ENCODE measurements at places on chromosomes 13 and 19.

- DNase-seq, result no peak
Measured at GRCh38 chr13:43492745-43493144, 294.0 kb downstream of the ENOX1 start.

GRCh38 chr13:71801165-71801760, 65.7 kb downstream of the DACH1 start:
- DNase-seq, result no peak

GRCh38 chr13:106369858-106370257, 165.6 kb downstream of the EFNB2 start:
- no peak for DNase-seq

GRCh38 chr13:27012482-27013197, 159.0 kb downstream of the USP12 start:
- no peak for DNase-seq

DNA sequence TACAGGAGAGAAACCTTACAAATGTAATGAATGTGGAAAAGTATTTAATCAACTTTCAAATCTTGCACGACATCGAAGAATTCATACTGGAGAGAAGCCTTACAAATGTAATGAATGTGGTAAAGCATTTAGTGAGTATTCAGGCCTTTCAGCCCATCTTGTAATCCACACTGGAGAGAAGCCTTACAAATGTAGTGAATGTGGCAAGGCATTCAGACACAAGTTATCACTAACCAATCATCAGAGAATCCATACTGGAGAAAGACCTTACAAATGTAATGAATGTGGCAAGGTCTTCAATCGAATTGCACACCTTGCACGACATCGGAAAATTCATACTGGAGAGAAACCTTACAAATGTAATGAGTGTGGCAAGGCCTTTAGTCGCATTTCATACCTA, 13.6 kb upstream of the ZNF610 start:
- no peak for DNase-seq

DNA sequence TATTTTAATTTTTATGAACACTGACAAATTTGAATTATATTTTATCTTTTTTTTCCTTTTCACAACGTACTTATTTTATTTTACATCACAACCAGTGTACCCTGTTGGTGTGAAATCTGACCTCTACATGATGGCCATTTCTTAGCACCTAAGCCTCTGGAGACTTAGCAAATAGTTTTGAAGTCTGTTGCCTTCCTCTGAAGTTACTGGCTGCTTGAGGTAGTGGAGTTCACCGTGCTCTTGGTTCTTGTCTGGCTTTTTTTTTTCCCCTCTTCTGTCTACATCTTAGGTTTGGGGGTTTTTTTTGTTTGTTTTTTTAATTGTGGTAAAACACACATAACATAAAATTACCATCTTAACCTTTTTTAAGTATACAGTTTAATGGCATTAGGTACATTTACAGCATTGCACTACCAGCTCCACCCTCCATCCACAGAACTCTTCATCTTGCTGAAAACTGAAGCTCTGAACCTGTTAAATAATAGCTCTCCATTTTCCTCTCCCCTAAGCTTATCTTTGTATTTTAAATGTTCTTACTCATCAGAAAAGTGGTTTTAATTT, 94.1 kb upstream of the MLNR start:
- no peak for DNase-seq

DNA sequence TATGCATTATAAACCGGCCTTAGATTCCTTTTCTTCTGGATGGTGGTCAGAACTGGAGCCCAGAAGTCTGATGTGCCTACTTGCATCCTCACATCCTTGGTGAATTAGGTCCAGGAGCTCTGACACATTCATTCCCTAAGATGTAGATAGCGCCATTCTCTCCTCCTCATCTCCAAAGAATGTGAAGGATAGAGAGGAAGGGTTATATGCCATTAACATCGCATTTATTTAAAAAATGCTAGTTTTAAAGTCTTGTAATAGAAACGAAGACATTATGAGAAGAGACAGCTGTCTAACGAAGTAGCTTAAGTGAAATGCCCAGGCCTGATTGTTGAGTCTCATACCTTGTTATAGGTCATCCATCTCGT, 9.7 kb downstream of the MBNL2 start:
- no peak for DNase-seq

DNA sequence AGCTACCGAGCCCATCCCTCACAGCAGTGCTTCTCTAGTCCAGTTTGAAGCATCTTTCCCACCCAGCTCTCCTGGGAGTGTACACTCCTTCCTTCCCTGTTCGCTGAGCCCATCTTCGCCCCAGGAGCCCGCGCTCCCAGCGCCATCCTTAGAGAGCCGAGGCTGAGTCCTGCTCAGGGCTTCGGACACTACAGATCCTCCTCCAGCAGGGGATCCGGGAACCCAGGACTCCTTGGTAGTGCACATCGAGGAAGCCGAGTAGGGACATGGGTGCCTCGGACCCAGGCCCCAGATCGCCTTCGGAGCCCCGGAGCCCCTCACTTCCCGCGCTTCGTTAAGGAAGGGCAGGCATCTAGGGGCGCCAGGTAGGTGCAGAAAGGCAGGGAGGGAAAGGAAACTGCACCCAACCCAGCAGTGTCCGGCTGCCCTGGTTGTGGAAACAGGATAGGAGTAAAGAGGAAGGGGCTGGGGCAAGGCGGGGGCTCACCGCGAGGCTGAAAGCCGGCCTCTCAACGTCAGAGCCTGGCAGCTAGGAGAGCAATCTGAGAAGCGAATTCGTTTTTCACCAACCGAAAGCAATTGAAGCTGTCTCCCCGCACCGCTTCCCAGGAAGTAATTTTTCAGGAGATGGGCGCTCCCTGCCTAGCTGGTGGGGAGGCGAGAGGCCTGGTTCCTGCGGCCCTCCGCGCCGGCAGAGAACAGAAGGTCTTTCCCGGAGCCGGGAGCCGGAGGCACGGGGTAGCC, 1.0 kb downstream of the PDX1 start:
- DNase-seq, result no peak

GRCh38 chr19:8149261-8150094, at the start of gene FBN3:
Gene FBN3, minus strand, starts transcription at chr19:8149592. Its CDS starts 2,112 bp downstream, at chr19:8147480.
- DNase-seq, result no peak

DNA sequence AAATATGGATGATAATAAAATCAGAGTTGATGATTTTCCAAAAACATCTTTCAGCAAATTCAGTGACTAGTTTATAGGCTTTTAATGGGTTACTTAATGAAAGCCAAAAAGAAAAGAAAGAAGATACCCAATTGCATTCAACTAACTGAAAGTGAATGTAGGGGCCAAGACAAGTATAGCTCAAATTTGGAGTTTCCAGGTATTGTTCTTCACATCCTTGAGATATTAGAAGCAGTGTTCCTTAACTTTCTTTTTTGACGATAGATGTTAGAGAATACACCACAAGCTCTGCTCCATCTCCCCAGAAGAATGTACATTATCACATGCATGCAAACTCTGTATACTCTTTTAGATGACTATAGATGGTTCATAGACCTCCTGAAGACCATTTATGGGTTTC, 43.6 kb downstream of the PDS5B start:
- no peak for DNase-seq

- DNase-seq, result no peak
Measured at GRCh38 chr13:75506018-75506417, 24.0 kb upstream of the TBC1D4 start.

- no peak for DNase-seq
Measured at GRCh38 chr19:3129112-3129511, 6.7 kb upstream of the GNA15 start.

DNA sequence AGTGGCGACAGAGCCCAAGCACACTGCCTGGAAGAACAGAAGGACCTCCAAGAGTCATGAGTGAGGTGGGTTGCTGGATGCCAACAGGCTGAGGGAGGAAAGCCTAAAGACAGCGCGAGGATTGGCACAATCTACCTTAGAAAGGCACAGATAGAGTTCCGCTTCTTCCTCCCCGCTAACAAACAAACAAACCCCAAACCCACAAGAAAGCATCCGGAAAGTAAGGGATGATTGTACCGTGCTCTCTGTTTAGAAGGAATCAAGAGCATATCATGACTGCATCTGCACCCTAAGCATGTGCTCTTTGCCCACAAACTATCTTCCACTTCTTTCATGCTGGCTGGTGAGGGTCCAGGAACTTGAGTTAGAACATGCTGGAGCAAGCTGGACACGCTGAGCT, 233.0 kb upstream of the KLF12 start:
- no peak for DNase-seq

DNA sequence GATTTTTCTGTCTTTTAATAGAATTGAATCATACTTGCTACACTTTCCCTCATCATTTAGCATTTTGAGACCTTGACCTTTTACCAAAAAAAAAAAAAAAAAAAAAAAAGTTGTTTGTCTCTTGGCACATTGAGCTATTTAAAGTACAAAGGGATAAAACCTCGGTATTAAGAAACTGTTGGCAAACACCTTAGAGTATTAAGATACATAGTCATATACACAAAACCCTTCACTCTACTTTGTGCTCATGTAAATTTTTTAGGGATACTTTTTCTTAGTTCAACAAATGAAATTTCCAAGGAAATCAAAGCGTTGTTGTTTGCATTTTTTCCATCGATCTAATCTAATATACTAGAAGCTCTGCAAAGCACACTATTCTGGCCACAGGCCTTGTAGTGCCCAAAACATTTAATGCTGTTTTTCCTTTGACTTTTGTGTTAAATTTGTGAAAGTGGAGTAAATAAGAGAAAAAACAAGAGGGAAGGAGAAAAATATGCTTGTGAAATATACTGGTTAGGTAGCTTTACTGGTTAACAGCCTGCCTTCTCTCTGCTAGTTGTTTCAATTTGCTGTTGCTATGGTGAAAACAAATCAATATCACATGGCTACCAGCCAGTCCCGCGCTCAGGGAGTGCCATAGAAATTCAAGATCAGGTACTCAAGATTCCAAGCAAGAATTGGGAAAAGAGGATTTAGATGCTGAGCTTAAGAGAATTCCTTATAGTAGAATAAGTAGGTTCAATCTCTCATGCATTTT, 2.6 kb downstream of the MBNL2 start:
- DNase-seq, result no peak

- no peak for DNase-seq
Measured at GRCh38 chr13:95643936-95644598, 439 bp downstream of the DZIP1 start.

DNA sequence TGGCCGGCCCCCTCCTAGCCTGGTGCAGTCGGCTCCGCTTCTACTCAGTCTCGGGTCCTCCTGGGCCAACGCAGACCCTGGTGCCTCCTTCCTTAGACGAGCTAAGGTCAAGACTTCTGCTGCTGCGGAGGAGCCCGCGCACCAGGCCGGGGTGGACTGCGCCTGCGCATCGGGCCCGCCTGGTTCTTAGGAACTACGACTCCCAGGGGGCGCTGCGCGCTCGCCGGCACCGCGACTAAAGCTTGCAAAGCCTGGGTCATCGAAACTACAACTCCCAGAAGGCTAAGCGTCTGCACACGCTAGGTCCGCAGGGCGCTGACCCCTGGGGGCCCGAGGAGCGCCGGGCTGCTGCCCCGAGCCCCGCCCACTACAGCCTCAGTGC, at the start of gene ZNF835:
TSS of gene ZNF835 (minus strand) at position 145 of the 382 bp plus-strand sequence. CDS start 6,559 bp downstream, outside the sequence.
- DNase-seq, result peak; percentile 85

GRCh38 chr13:112896736-112897602, 72.0 kb upstream of the MCF2L start:
- no peak for DNase-seq

- no peak for DNase-seq
Measured at GRCh38 chr19:45280471-45280961, 29.4 kb downstream of the MARK4 start.

DNA sequence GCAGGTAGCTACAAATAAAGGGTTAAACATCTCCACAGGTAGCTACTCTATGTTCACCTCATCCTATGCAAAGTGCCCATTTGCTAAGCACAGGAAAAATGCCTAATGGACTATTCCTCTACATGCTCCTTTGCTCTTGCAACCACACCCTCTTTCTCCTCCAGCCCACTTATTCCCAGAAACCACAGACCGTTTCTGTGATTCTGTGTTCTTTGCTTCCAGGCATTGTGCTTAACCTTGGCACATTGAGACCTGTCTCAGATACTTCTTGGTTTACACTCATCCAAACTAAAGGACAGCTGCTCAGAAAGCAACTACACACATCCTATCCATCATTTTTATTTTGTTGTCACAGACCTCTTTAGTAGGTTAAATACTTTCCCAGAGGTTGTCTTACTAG, 785.0 kb upstream of the MIR17HG start:
- no peak for DNase-seq

DNA sequence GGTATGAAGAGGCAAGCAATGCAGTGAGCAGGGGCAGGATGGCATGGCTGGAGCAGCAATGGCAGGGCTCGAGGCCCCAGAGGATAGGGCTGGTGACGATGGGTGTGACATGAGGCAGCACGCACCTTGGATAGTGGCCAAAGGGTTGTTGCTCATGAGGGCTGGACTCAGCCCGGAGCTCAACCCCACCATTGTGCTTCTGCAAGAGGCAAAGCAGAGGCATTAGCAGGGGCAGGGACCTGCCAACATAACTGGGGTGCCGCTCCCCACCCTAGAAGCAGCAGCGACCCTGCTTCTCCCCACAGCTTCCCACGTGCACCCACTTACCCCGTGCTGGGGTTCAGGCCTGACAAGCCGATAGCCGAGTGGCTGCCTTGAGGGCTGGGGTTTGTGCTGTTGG, 15.8 kb downstream of the ZNF574 start:
- DNase-seq, result no peak

DNA sequence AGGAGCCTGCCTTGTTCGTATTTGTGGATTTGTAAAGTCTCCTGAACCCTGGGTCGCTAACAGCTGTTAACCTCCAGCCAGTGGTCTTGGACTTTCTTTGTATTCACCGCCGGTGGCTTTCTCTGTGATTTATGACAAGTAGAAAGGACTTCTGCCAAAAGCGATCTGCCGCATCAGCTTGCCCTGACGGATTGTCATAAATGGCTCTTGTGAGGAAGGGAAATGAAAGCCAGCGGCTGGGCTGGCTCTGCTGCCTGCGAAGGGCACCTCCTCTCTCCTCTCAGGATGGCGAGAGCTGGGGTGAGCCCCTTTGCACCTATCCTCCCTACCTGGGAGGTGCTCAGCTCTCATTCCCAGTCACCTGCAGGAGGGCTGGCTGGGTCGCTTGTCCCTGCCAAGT, 25.6 kb downstream of the DHRS12 start:
- DNase-seq, result no peak

DNA sequence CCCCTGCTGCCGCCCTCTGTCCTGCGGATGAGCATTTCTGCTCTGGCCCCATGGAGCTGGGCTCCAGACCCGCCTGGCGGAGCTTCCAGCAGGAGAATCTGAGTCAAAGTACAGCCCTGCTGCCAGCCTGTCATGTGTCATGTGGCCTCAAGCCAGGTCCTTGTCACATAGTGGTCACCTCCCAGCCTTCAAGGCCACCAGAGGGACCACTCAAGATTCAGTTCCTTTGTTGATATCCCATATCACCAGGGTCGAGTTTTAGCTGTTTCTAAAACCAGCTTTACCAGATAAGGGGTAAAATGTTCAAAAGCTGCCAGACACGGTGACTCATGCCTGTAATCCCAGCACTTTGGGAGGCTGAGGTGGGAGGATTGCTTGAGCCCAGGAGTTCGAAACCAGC, 13.4 kb downstream of the THOP1 start:
- DNase-seq, result no peak

- DNase-seq, result no peak
Measured at GRCh38 chr13:30755678-30756077, 20.3 kb downstream of the ALOX5AP start.

- DNase-seq, result no peak
Measured at GRCh38 chr19:30169196-30169900, 202.8 kb upstream of the ZNF536 start.

GRCh38 chr13:107241381-107241780, 673.4 kb upstream of the ARGLU1 start:
- DNase-seq, result no peak
